ENCODE measurements at places on chromosomes 12 and 14. TPM values are rescaled to one million over a fixed set of nuclear protein-coding genes. Genes with fewer than 3 reads are reported as not detected.

DNA sequence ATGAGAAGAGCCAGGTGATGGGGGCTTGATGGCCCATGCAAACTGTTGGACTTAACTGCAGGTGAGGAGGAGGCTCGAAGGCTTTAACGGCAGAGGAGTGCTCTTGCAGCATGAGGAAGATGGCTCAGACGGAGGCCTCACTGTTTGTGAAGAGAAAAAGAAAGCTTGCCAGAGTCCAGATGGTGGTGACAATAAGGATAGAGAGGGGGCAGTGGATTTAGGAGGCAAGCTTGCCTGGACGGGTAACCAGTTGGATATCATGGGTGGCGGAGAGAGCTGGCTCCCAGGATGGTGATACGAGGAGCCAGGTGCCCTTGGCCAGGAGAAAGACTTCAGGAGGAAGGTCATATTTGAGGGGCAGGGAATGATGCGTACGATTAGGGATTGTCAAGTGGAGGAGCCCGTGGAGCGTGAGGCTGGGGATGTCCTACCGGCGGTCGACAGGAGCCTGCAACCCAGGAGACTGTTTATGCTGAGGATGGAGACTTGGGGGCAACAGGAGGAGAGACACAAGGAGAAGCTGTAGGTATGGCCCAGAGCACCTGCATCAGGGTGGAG, 71.8 kb downstream of the CACNA1C start:
- no peak for DNase-seq

DNA sequence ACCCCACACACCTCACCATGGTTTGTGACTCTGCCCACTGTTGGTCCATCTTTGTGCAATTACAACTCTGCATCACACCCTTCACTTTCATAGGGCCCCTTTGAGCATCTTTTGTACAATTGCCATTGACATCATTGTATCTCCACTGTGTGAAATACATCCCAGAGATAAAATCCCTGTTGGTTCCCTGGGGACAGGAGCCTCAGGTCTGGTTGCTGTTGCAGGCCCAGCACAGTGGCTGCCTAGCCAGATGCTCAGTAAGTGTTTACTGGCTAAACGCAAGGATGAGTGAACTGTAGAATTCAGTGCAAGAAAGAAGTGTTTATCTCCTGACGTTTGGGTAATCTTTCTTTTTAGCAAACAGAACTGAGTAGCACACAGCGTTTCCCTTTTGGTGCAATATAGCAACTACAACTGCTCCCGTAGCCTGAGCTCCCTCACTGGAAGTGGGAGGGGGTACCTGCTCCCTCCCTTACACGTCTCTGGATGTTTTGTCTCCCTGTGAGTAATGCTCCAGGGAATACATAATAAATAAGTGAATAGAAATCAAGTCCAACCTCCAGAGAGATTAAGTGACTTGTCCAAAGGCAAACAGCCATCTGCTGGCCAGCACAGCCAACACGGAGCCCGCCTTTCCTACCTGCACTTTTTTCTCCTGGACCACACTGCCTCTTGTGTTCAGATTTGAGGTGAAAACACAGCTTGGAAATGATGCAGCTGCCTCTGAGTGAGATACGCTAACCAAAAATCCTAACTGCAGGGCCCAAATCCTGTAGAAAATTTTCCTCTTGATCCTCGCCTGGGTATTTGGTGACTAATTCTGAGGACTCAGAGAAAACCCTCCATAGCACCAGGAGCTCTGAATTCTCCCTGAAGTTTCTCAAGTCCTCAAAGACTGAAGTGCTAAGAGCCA, 27.4 kb downstream of the GALNT16 start:
- DNase-seq = no peak

- DNase-seq = no peak
These were observed 52.7 kb upstream of the NR2C1 start for GRCh38 chr12:95126076-95126475.

GRCh38 chr12:107458163-107458562, 227.4 kb upstream of the PWP1 start:
- DNase-seq = no peak

- no peak for DNase-seq
These were observed 30.2 kb downstream of the MSRB3 start for GRCh38 chr12:65308601-65309071.

- peak; percentile 11 for DNase-seq
These were observed at the start of gene PAWR for GRCh38 chr12:79690638-79691510. PAWR (minus strand) TSS chr12:79690964; CDS start chr12:79690244, 720 bp downstream.

GRCh38 chr12:168763-169525, 45.0 kb downstream of the SLC6A12 start:
- no peak for DNase-seq

DNA sequence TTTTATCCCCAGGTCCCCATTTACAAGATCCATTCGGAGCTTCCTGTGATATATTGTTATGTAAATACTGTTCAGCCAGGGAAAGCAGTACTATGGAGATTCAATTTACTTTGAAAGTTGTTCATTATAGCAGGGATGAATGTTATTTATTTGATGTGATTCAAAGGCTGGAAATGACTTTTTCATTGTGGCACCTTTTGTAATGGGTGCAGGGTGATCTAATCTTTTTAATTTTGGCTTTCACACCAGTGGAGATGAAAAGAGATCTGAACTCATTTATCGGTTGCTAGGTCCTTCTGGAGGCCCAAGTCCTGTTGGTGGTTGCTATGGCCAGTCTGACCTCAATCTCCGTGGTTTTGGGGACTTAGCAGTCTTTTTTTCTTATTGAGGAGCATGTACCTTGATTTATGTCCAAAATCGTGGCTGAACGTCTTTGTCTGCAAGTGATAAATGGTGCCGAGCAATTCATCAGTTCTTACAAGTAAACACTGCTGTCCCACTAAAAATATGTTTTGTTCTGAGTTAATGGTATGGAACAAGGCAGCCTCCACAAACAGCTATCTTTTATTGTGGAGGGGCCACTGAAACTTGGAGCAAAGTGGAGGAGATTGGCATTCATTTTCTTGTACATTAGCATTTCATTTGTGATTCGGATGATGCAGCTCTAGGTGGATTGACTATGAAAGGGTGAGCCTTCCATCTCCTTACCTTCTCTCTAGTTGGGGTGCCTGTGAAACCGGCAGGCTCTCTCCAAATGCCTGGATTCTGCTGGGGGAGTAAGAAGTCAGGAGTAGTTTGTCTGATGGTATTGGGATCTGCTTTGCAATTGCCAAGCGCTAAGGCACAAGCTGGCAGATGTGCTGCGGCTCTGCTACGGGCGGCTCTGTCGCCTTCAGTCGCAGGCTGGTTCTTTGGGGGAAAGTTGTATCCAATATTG, 2.0 kb downstream of the RMST start:
- no peak for DNase-seq

- DNase-seq = no peak
These were observed 252.3 kb downstream of the KTN1 start for GRCh38 chr14:55832122-55832911.

DNA sequence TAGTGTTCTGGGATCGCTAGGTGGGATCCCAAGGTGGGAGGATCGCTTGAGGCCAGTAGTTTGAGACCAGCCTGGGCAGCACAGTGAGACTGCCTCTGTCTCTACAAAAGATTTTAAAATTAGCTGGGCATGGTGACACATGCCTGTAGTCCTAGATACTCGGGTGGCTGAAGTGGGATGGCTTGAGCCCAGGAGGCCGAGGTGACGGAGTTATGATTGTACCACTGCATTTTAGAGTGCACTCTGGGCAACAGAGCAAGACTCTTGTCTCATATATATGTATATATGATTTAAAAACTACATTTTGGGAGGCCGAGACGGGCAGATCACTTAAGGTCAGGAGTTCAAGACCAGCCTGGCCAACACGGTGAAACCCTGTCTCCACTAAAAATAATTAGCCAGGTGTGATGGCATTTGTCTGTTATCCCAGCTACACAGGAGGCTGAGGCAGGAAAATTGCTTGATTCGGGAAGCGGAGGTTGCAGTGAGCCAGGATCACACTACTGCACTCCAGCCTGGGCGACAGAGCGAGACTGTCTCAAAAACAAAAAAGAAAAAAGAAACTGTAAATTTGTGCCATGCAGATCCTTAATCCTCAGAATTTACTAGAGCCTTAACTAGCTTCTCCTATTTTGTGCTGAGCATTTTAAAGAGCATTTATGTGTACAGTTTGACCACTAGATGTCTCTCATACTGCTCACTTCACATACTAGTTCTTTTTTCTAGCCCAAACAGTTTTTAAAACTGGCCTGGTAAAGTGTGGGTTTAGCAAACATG, 114.8 kb downstream of the MON2 start:
- no peak for DNase-seq

DNA sequence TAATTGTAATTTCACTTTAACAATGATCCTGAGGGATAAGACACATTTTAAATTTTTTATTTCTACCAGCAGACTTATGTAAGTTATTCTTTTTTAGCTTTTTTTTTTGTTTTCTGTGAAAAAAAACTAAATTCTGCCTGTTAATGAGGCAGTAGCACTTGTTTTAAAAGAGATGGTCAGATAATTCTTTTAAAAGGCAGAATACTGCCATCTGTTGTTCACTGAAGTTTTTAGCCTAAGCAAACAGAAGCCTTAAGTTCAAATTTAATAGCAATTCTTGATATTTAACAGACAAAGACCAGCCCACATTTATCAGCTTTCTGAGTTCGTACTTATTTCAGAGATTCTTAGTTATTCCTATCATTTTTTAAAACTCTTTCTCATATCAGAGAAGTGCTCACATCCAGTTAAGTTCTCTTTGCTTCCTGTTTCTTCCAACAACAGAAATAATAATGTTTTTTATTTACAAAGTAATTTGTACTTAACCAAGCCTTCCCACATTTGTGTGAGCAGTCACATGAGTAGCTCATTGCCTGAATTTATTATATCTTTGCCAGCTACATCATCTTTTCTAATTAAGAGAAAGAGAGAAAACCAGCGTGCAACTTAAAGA, 93.4 kb upstream of the SLCO1C1 start:
- DNase-seq = no peak

- no peak for DNase-seq
These were observed 130.9 kb upstream of the PLEKHA5 start for GRCh38 chr12:18998343-18999261.

GRCh38 chr12:77816196-77816595, 14.5 kb upstream of the NAV3 start:
- no peak for DNase-seq

GRCh38 chr12:124566161-124566996, 1.0 kb downstream of the NCOR2 start:
- peak; percentile 66 for DNase-seq

DNA sequence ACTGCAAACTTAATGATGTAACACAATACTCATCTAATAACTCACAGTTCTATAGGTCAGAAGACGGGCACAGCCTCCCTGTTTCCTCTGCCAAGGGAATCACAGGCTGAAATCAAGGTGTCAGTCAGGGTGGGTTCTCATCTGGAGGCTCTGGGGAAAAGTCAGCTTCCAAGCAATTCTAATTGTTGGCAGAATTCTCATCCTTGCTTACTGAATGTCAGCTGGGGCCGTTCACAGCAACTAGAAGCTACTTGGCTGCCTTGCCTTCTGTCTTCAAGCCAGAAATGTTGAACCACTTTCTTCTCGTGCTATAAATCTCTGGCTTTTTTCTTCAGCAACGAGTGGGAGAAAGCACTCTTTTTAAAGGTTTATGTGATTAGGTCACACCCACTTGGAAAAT, 80.1 kb upstream of the PDZRN4 start:
- no peak for DNase-seq

DNA sequence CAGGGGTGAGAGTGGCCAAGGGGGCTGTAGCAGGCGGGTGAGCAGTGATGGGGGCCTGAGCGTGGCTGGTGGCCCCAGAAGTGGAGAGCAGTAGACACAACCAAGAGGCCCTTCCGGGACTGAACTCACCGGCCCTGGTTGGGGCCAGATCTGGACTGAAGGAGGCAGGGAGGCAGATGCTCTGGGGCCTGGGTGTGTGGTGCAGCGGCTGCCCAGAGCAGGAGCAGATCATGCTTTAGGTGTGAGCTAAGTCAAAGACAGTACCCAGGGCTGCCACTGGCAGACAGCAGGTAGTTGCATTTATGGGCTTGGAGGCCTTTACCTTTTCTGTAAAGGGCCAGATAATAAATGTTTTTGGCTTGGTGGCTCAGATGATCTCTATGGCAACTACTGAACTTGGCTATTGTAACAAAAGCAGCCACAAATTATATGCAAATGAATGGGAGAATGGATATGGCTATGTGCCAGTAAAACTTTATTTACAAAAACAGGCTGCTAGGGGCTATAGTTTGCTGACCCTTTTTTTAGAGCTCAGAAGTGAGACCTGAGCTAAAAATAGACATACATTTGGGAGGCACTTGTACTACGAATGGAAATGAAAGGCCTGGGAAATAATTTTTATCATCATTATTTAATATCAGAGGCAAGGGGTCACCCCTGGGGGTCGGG, 25.6 kb downstream of the SETD1B start:
- no peak for DNase-seq

DNA sequence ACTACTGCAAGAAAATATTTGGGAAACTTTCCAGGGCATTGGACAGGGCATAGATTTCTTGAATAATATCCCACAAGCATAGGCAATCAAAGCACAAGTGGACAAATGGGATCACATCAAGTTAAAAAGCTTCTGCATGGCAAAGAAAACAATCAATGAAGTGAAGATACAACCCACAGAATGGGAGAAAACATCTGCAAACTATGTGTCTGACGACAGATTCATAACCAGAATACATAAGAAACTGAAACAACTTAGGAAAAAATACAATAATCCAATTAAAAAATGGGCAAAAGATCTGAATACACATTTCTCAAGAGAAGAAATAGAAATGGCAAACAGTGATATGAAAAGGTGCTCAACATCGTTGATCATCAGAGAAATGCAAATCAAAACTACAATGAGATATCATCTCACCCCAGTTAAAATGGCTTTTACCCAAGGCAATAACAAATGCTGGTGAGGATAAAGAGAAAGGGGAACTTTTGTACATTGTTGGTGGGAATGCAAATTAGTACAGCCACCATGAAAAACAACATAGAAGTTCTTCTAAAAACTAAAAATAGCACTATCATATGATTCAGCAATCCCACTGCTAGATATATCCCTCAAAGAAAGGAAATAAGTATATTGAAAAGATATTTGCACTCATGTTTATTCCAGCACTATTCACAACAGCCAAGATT, 33.8 kb upstream of the ATP2B1 start:
- no peak for DNase-seq

GRCh38 chr14:72847721-72848120, 46.2 kb downstream of the DPF3 start:
- DNase-seq = no peak

GRCh38 chr14:50520947-50521815, 11.2 kb downstream of the MAP4K5 start:
- peak; percentile 25 for DNase-seq

GRCh38 chr14:105187935-105188524, 6.9 kb upstream of the NUDT14 start:
- no peak for DNase-seq

Gene MYF5
- total RNA-seq = not detected

Gene TC2N
- total RNA-seq = 146 TPM

Gene MYF6
- total RNA-seq = not detected

Gene NTF3
- 24.4 TPM for total RNA-seq

Gene KRT74
- not detected for total RNA-seq

Gene CCDC38
- total RNA-seq = not detected

Gene SERPINA9
- not detected for total RNA-seq

Gene ADAM21
- not detected for total RNA-seq

Gene RHEBL1
- 1.3 TPM for total RNA-seq

Gene ACSS3
- 16.5 TPM for total RNA-seq

Gene AKAP5
- total RNA-seq = 4.3 TPM

Gene GARIN6
- not detected for total RNA-seq
